Activated CD4-positive, alpha-beta T cell treated with anti-CD3 and anti-CD28 coated beads, Interleukin-2, amount 10 ng/mL, durations not matched to agents 7 days and 5 days (primary cell): ENCODE measurements at places on chromosomes 7 and 10. TPM values are rescaled to one million over a fixed set of nuclear protein-coding genes. Genes with fewer than 3 reads are reported as not detected.

BLNK gene
- total RNA-seq: not detected

PIK3CG gene
- 51.6 TPM for total RNA-seq

GIMAP6 gene
- total RNA-seq: 105 TPM

GRCh38 chr7:29194206-29194593, 375 bp upstream of the CHN2 start:
- no peaks in the 10 kb centered on the region for H3K36me3 ChIP-seq
- peaks cover 29% of the 10 kb centered on the region for H3K4me1 ChIP-seq
- peak overlapping the region; percentile 78 for H3K4me3 ChIP-seq
- DNase-seq: no peak
- peaks cover 67% of the 10 kb centered on the region for H3K27me3 ChIP-seq

GRCh38 chr10:11794566-11794965, 28.6 kb upstream of the PROSER2 start:
- H3K4me3 ChIP-seq: no peak overlapping the region
- H3K27me3 ChIP-seq: no peaks in the 10 kb centered on the region
- DNase-seq: no peak
- H3K36me3 ChIP-seq: no peaks in the 10 kb centered on the region
- no peak overlapping the region for H3K27ac ChIP-seq

GRCh38 chr7:50298811-50299562, 5.5 kb upstream of the IKZF1 start:
- H3K4me1 ChIP-seq: peaks cover 42% of the 10 kb centered on the region
- H3K36me3 ChIP-seq: no peaks in the 10 kb centered on the region
- no peaks in the 10 kb centered on the region for H3K27me3 ChIP-seq
- no peak for DNase-seq
- no peak overlapping the region for H3K4me3 ChIP-seq
- no peak overlapping the region for H3K27ac ChIP-seq

DNA sequence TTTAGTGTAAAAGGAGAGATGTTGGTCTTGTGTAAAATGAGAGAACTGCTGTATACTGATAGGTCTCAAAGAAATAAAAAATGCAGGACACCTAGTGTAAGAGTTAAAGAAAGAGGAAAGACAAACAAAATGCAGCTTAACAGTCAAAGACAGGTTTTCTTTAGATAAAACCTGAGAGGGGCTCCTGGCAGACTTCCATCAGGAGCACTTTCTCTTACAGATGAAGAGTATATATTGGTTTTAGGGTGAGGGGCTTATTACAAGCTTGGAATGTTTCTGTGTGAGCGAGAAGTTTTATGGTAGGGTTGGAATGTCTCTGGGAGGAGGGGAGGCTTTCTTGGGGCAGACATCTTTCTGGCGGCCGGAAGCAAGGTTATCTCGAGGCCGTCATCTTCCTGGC, 16.2 kb downstream of the ACBD7 start:
- no peak overlapping the region for H3K4me3 ChIP-seq
- H3K36me3 ChIP-seq: no peaks in the 10 kb centered on the region
- no peaks in the 10 kb centered on the region for H3K27me3 ChIP-seq
- no peak overlapping the region for H3K27ac ChIP-seq

DNA sequence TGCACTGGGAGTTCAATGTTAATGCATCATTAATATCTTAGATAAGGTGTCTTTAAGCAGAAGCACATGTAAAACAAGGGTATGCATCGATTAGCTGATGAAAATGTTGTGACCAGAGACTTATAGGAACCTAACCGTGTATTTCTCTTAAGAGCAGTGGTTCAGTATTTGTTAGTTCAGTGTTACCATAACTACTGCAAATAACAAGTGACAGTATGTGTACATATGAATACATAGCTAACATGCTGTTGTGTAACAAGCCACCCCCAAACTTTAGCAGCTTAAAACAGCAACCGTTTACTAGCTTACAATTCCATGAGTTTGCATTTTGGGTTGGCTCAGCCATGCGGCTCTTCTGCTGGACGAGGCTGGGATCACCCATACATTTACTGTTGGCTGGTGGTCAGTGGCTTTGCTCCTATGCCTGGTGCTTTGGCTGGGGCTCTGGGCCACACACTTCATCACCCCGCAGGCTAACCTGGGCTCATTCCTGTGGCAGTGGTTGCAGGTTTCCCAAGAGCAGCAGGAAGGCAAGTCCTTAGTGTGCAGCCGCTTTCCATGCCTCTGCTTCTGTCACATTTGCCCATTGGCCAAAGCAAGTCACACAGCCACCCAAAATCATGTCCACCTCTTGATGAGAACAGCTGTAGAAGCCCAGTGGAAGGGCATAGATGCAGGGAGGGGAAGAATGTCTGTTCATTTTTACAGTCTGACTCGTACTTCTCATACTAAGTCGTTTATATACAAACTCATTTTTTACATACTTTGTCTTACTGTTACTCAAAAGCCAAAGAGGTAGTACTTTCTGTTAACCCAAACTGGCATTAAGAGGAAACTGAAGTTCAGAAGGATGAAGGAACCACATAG, 103.3 kb upstream of the GATA3 start:
- no peak for DNase-seq
- H3K36me3 ChIP-seq: peaks cover 5% of the 10 kb centered on the region
- no peak overlapping the region for H3K4me3 ChIP-seq
- H3K4me1 ChIP-seq: no peaks in the 10 kb centered on the region

DNA sequence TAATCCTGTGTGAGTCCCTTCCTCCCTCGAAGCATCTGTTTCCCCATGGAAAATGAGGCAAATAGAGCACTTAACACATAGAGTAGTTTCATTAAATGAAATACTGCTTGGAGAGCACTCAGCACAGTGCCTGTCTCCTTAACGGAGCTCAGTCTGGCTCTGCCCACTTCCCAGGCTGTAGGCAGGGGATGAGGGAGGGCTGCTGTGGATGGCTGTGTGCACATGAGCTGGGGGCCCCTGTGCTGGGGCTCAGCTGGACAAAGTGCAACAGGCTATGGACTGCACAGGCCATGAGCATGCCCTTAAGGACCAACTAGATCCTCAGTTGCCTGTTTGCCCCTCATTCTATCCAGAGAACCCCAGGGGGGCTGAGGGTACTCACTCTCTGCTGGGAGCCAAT, 14.5 kb downstream of the ZCCHC24 start:
- DNase-seq: no peak
- H3K4me1 ChIP-seq: peaks cover 6% of the 10 kb centered on the region
- no peak overlapping the region for H3K27ac ChIP-seq
- H3K27me3 ChIP-seq: peaks cover 10% of the 10 kb centered on the region

DNA sequence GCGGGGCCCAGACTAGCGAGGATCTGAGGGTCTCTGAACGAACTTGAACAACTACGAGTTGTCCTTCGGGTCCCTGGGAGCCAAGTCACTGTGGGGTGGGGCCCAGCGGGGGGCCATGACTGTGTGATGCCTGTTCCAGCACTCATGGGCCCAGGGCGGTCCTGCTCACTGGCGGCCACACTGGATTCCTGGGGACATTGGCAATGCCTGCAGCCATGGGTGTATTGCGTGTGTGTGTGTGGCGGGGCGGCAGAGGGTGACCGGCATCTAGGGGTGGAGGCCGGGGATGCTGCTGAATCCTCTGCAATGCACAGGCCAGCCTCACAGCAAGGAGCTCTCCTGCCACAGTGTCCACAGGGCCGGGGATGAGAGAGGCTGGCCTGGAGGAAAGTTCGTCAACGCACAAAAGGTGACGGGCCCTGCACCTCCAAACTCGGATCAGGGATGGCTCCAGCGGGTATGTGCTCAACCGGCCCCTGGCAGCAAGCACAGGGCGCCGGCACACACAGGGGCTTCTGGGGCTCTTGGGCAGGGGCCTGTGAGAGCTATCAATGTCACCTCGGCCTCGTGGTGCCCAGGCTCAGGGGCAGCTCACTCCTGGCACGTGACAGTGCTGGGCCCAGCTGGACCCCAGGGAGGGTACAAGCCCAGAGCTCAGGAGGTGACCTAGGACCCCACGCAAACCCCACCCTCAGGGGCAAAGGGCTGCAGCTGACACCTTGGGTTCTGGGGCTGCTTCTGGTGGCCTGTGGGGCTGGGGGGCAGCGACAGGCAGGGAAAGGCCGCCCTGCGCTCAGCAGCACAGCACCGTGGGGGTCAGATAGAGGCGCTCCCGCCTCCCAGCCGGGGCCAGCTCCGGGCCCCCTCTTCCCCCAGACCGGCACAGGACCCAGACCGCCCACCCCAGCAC, 27.9 kb downstream of the PAPOLB start:
- H3K4me1 ChIP-seq: peaks cover 2% of the 10 kb centered on the region
- H3K27ac ChIP-seq: no peak overlapping the region
- H3K36me3 ChIP-seq: no peaks in the 10 kb centered on the region

GRCh38 chr10:122733931-122734665, 34.5 kb upstream of the C10orf120 start:
- H3K27me3 ChIP-seq: peaks cover 14% of the 10 kb centered on the region
- DNase-seq: no peak
- no peak overlapping the region for H3K27ac ChIP-seq
- no peaks in the 10 kb centered on the region for H3K4me1 ChIP-seq
- no peaks in the 10 kb centered on the region for H3K36me3 ChIP-seq

DNA sequence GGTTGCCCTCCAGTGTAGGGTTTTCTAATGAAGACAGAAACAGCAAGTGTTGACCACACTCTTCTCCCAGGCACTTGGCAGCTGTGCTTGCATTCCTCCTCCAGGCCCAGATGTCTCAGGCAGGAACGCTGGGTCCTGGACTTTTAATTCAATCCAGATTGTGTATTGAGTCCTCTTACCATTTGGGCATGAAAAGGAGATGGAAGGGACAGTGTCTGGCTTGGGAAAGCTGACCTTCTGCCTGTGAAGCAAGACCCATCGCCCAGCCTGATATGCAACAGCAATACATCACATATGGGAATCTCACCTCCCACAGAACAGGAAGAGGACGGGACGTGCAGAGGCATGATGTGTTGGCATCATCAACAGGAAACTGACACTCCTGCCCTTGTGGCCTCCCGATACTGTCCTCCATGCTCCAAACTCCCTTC, 174.4 kb upstream of the LYZL2 start:
- no peaks in the 10 kb centered on the region for H3K27me3 ChIP-seq
- no peaks in the 10 kb centered on the region for H3K36me3 ChIP-seq
- H3K27ac ChIP-seq: no peak overlapping the region
- no peak for DNase-seq

DNA sequence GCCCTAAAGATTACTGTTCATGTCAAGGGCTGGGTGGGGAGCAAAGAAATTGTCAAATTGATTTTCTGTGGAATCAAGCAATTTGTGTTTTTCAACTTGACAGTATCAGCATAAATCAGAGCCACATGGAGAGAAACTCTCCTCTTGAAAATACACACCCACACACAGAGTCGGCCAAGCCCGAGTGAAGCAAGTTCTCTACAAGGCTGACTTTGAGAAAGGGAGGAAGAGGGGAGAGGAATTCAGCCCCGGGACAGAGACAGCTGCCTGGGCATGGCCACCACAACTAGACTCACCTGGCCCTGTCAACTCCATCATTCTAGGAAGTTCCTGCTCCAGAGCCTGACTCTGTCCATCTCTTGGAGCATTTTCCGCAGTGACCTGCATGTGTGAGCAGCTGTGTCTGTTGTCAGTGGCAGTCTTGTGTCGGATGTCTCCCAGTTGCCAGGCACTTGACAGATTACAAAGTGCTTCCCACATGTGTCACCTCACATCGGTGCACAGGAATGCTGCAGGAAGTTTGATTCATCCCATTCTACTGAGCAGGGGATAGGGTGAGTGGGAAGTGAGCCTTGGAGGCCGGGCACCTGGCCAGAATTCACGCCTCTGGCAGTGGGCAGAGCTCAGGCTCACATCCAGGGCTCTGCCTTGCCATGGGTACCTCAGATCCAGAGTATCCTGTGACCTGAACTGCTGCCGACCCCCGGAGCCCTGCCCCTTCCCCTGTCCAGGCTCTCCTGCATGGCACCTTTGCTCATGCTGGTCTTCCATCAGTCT, 37.9 kb downstream of the ADAM12 start:
- no peaks in the 10 kb centered on the region for H3K27me3 ChIP-seq
- H3K36me3 ChIP-seq: no peaks in the 10 kb centered on the region
- DNase-seq: no peak
- H3K4me1 ChIP-seq: no peaks in the 10 kb centered on the region
- no peak overlapping the region for H3K27ac ChIP-seq

GRCh38 chr7:36048902-36049240, 104.2 kb upstream of the EEPD1 start:
- no peak overlapping the region for H3K27ac ChIP-seq
- H3K4me1 ChIP-seq: no peaks in the 10 kb centered on the region
- H3K4me3 ChIP-seq: no peak overlapping the region
- no peak for DNase-seq

DNA sequence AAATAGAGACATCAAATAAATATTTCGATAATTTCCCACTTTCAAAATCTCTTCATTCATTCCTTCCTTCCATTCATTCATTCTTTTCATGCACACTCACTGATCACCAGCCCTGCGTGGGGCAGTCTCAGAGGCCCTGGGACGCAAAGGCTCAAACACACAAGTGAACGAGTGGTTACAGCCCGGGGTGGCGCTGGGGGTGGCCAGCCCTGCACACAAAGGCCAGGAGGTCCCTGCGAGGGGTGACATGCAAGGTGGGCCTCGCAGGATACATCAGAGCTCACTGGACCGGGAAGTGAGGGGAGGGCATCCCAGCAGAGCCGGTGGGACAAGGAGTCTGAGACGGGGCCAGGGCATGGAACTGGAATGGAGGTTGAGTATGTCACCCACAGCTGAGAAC, 29.9 kb upstream of the TTYH3 start:
- H3K27ac ChIP-seq: no peak overlapping the region
- peaks cover 7% of the 10 kb centered on the region for H3K4me1 ChIP-seq
- no peaks in the 10 kb centered on the region for H3K27me3 ChIP-seq
- DNase-seq: no peak
- no peak overlapping the region for H3K4me3 ChIP-seq

GRCh38 chr10:35443858-35444257, 107.5 kb downstream of the CCNY start:
- H3K4me1 ChIP-seq: peaks cover 61% of the 10 kb centered on the region
- no peak overlapping the region for H3K4me3 ChIP-seq
- H3K27me3 ChIP-seq: no peaks in the 10 kb centered on the region
- DNase-seq: no peak
- no peak overlapping the region for H3K27ac ChIP-seq

DNA sequence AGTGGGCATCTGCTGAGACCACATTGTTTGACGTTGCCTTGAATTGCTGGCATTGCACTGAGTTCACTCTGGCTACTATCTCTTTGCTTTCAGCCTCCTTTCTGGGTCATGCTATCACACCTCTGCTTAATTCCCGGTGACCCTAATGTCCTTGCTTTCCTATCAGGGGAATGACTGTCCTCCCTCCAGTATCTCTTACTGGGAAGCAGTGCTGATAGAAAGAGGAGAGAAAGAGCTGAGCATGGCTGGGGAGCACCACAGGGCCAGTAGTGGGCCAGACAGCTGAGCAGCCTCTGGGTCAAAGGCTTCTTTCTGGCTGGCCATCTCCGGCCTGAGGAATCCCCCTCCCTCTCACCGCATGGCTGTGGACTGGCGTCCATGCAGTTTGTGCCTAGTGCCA, 428.7 kb downstream of the INHBA start:
- H3K4me1 ChIP-seq: no peaks in the 10 kb centered on the region
- H3K36me3 ChIP-seq: no peaks in the 10 kb centered on the region
- no peak for DNase-seq
- H3K27ac ChIP-seq: no peak overlapping the region
- no peak overlapping the region for H3K4me3 ChIP-seq
